ENCODE measurements at places on chromosomes 7 and 10.

- no peak for DNase-seq
Measured at GRCh38 chr7:29539471-29539870, 24.2 kb upstream of the PRR15 start.

DNA sequence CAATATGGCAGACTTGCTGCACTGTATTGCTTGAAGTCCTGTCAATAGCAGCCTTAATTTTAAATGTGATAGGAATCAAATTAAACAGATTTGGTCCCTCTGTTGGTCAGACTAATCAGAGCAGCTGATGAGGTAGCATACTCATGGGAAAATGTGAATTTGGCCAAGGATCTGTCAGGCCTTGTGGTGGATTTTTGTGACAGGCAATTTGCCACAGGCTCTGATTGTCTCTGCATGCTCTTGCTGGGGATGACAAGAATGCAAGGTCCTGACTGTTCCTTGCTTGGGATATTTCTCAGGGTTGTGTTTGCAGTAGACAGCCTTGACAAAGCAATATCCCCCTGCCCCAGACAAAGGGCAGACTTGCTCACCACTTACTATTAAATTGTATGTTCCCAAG lies 41.5 kb upstream of the GARS1 start:
- no peak for DNase-seq

- no peak for DNase-seq
Measured at GRCh38 chr10:133422223-133422806, 2.1 kb downstream of the SPRN start.

DNA sequence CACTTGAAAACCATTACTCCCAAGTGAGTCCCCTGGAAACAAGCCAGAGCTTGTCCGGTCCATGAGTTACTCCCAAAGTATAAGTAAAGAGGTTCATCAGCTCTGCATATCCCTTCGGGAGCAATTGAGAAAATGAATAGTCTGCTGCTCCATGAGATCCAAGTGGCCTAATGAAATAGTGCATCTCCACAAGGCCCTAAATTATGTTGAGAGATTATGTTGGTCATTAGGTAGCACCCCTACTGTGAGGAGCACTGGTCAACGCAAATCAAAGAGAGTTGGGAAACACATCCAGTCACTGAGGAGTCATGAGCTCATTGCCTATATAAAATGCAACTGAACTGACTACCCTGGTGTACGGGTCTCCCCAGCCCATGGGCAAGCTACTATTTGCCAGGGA lies 205.5 kb upstream of the AOAH start:
- no peak for DNase-seq

GRCh38 chr10:91571671-91572070 lies 61.2 kb downstream of the PPP1R3C start:
- no peak for DNase-seq

GRCh38 chr10:86765548-86765947 lies 9.1 kb downstream of the BMPR1A start:
- no peak for DNase-seq

DNA sequence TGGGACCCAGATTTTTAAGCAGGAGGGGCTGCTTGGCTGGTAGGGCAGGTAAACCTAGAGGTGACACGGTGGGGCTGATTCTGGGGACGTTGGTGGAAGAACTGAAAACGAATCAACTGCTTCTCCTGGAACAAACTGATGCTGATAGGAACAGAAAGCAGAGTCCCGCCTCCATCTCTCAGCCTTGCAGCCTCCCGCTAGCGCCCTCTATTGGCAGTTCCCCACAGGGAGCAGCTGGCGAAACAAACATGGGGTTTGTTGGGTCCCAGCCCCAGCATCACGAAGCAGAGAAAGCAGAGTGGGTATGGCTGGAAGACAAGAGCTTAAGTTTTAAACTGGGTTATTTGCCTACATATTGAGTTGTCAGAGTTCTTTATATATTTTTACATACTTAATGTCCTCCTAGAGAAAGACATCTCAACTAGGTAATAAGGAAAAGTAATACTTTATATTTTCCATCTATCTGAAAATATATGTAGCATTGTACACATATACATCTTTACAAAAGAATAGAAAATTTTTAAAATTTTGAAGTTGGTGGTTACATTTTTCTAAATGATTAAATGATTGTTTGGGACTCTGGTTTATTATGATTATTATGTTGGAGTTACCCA lies 42.3 kb upstream of the FOXI2 start:
- DNase-seq: no peak

GRCh38 chr10:37703114-37703513 lies 154.3 kb downstream of the ZNF248 start:
- DNase-seq: no peak

GRCh38 chr10:9209105-9209798 lies 1154.8 kb downstream of the GATA3 start:
- peak; percentile 41 for DNase-seq

DNA sequence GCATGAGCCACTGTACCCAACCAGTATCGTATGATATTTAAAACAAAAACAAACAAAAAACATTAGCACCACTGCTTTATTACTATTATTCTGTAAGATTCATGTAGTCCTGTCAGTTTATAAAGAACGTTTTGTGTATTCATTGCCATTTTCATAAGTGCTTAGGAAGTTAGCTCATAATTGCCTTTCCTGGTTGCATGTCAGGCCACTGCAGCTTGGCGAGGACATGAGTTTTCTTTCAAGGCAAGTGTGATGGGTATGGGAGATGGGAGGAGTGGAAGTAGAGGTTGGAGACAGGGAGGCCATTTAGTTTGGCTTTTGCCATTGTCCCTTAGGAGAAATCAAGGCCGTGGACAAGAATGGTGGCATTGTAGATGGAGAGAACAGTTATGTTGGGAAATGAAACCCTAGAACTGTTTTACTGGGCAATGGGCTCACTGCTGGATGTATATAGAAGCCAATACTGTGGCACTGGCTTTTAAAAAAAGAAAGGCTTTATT lies 48.9 kb downstream of the TYW1 start:
- DNase-seq: no peak

DNA sequence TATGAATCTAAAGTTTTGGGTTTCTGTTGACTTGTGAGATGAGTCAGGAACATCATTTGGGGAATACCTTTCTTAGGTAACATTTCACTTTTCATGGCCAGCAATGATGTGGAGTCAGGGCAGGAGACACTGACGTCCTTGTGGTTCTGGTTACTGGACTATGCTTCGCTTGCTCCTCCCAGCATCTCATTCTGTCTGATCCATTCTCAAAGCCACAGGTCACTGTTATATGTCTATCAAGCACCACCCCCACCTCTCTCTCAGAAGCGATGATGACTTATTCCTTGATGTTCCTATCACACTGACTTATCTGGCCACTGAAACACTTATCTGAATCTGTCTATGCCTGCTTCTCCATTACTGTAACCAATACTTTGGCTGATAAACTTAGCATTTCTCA lies 51.6 kb downstream of the TES start:
- DNase-seq: no peak

DNA sequence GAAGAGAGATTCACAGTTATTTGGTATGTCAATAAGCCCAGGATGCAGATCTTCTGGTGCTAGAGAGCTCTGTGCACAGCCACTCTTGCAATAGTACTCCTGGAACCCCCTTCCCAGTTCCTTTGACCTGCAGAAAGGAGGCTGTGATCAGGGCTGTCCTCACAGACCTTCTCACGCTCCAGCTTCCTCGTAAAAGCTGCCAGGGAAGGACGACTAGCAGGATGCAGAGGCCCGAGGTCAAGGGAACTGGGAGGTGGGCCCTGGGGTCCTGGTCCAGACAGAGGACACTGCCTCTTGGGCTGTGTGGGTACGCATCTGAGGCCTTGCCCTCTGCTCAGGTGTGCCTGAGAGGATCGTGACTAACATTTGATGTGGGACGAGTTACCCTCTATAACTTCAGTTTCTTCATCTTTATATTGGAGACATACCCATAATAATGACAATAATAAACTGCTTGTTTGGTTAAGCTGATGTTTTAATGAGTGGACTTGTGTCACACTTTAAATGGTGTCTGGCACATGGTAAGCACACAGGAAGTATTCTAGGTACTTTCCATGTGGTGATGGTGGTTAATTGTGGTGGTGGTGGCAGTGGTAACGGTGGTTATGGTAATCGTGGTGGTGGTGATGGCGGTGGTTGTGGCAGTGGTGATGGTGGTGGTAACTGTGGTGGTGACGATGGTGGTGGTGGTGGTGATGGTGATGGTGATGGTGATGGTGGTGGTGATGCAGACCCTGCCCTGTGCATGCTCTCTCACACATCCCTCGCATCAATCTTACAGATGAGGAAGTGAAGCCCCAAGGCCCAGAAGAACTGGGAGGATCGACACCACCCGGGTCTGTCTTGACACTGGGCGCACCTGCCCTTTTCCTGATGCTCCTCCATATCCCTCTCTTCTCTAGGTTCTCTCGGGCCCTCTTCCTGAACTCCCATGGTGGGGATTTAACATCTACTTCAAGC lies 235.2 kb upstream of the GRB10 start:
- no peak for DNase-seq

GRCh38 chr7:49631960-49632359 lies 141.5 kb upstream of the VWC2 start:
- no peak for DNase-seq

DNA sequence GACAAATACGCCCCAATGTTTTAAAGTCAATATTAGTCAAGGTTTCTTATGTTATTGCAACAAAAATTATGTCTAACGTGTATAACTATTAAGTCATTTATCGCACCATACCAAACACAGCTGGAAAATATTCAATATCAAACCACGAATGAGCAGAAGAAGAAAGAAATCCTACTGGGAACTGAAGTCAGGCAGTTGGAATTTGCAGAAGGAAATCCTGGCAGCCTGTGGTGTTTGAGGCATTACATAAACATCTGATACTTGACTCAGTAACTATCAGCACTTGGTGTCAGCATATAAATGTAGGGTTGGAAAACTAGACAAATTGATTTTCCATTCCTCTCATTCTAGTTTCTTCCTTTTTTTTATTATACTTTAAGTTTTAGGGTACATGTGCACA lies 83.4 kb upstream of the NUPR2 start:
- no peak for DNase-seq

DNA sequence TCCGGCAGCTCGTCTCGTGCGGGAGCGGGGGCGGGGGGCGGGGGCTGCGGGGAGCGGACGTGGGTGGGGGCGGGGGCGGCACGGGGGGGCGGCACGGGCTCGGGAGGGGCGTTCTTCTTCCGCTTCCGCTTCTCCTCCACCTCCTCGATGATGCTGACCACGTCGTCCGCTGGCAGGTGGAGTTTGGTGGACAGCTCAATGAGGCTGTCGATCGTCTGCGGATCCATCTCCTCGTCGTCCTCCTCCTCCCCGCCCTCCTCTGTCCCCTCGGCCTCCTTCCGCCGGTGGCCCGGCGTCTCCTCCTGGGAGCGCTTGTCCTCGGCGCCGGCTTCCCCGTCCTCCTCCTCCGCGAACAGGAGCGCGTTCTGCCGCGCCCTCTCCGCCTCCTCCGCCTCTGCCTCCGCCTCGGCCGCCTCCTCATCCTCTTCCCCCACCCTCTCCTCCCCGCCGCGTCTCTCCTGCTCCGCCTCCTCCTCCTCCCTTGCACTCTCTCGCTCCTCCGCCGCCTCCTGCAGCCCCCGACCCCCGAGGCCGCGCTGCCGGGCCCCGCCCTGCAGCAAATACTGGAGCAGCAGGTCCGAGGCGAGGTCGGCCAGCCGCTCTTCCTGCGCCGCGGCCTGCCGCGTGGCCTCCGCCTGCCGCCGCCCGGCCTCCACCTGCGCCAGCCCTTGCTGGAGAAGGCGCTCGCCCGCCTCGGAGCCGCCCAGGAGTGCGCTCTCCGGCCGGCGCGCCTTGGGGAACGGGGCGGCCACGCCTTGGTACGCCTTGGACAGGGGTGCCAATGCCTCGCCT lies 1.9 kb downstream of the VGF start:
- no peak for DNase-seq

GRCh38 chr7:27302590-27302989 lies 60.0 kb downstream of the EVX1 start:
- no peak for DNase-seq
